ENCODE measurements at places on chromosomes 11 and 22.

- DNase-seq: no peak
Measured at GRCh38 chr11:116532066-116532465, 240.7 kb downstream of the BUD13 start.

DNA sequence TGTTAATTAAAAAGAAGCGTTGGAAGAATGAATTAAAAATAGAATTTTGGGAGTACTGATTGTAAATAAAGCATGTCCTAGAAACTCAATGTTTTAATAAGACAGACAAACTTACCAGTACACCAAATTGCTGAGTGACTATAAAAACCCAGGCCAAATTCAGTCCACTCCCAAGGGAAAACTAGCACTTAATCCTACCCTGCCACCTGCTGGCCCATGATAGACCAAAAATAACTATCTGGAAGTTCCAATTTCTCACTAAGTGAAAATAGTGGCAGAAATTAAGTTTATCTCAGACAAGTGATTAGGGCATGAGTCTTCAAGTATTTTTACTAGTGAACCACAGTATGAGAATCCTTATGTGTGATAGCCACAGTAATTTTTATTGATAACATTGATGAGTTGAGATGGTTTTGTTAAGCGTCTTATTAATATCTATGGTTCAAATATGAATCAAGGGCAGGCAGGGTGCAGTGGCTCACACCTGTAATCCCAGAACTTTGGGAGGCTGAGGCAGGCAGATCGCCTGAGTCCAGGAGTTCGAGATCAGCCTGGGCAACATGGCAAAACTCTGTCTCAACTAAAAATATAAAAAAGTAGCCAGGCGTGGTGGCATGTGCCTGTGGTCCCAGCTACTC is 9.8 kb upstream of the DDX10 start:
- DNase-seq: no peak

- no peak for DNase-seq
Measured at GRCh38 chr11:11449327-11449726, 96.3 kb upstream of the CSNK2A3 start.

GRCh38 chr11:7577291-7578190 is 63.7 kb downstream of the PPFIBP2 start:
- no peak for DNase-seq
